Epithelial cell of proximal tubule (primary cell): ENCODE measurements at places on chromosomes 6 and 20.

- peak; percentile 95 for DNase-seq
Observed at GRCh38 chr6:139402876-139403386, 28.5 kb upstream of the CITED2 start.

- DNase-seq, result peak; percentile 98
Observed at GRCh38 chr20:9051508-9051907, 17.4 kb upstream of the PLCB4 start.

DNA sequence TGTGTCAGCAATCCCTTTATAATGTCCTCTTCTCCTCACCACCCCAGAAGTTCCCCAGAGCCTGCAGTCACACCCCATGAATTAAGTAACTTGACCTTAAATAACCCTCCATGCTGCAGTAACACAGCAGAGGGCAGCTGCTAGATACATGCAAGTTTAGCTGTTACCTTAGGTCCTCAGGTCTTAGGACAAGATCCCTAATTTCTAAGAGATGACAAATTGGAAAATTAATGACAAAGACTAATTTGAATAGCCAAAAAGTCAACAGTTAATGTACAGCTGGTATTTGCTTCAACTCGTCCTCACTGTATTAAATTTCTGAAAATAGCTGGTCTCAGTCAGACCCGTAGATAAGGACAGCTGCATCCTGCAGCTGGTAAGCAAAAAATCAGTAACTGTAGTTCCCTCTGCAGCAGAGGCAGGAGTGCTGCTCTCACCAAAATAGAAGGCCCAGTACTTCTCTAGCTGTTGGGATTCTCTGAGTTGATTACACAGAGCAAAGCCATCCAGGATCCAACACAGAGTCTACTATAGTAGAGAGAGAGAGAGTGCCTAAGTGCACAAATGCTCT lies 62.4 kb downstream of the TNFRSF21 start:
- DNase-seq, result no peak

- no peak for DNase-seq
Observed at GRCh38 chr20:48158014-48158413, 372.7 kb upstream of the SULF2 start.

DNA sequence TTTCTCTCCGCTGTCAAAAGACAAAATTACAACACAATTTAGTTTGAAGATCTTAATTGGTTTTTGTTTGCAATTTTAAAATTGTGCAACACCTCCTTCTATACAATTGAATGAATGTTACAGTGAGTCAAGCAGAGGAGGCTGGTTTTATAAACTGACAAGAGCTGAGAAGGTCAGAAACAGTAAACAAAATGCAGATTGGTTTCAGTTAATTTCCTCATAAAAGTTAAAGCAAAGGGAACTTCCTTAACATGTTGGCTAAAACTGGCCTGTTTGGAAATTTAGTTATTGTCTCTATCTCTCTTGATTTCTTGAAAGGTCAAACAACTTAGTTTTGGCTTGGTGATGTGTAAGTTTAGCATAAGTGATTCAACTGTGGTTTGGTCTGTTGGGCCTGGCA lies 22.2 kb downstream of the KHDC1L start:
- DNase-seq, result no peak

GRCh38 chr6:44176762-44177509 lies 18.3 kb downstream of the CAPN11 start:
- DNase-seq, result no peak

DNA sequence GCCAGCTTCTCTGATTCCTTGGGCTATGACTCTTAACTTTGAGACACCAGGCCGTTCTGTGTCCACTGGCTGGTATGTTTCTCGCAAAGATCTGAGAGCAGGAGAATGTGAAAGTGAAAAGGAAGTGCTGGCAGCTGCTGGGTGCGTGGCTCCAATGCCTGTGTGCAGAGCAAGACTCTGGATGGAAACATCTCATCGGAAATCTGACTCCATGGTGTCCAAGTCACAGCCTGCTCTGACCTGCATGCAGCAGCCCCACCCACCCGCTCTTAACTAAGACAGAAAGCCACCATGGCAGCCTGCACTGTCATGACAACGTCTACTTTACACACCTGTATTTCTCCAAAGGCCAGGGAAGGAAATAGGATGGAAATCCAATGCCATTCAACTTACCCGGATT lies 66.3 kb upstream of the MPC1 start:
- DNase-seq, result no peak

- DNase-seq, result no peak
Observed at GRCh38 chr6:70409216-70409615, 4.1 kb upstream of the FAM135A start.

DNA sequence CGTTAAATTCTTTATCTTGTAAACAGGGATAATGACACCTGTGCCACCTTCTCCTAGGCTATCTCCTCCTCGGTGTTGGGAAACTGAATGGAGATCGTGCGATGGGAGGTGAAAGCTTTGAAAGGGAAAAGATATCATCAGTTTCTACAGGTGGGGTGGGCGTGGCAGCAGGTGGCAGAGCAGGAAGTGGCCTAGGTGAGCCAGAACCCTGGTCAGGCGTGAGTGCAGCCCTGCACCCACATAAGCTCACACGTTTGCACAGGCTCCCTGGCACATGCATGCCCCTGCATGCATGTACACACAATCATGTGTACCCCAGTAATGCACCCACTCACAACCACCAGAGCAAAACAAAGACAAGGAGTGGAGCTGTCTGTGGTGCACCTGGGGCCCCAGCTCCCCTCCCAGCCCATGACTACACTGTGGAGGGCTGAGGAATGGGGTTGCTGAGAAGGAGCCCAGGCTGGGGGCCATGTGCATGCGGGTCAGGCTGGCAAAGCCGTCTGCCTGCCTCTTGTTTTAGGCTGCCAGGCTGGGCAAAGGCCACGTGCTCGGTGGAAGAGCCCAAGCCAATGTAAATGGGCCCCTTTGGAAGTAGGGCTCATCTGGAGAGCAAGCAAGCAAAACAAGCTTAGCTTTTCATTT lies 61.5 kb downstream of the TFAP2C start:
- DNase-seq, result no peak
